ENCODE measurements at places on chromosomes 12 and 14. TPM values are rescaled to one million over a fixed set of nuclear protein-coding genes. Genes with fewer than 3 reads are reported as not detected.

The NPAS3 gene
- 0.10 TPM for total RNA-seq

The NXPH4 gene
- 4.3 TPM for total RNA-seq

The KLRB1 gene
- total RNA-seq, result not detected

The CLEC1A gene
- not detected for total RNA-seq

The AMN gene
- total RNA-seq, result 0.68 TPM

The SBNO1 gene
- 30.7 TPM for total RNA-seq

The LRRC23 gene
- total RNA-seq, result 11.1 TPM

Data from myocyte (in vitro differentiated cells).